Smooth muscle cell of the umbilical artery (primary cell): ENCODE measurements at places on chromosomes 2 and 18. TPM values are rescaled to one million over a fixed set of nuclear protein-coding genes. Genes with fewer than 3 reads are reported as not detected.

ACVR1C gene
- under 0.01 and 0.37 TPM in 2 replicates for total RNA-seq

SNED1 gene
- 0.14 and 0.30 TPM in 2 replicates for total RNA-seq

SLC8A1 gene
- total RNA-seq: 49.0 and 125 TPM in 2 replicates

ACMSD gene
- not detected in 2 replicates for total RNA-seq

GCA gene
- 11.0 and 11.5 TPM in 2 replicates for total RNA-seq
